ENCODE measurements at places on chromosomes 3 and 15. TPM values are rescaled to one million over a fixed set of nuclear protein-coding genes. Genes with fewer than 3 reads are reported as not detected.

DNA sequence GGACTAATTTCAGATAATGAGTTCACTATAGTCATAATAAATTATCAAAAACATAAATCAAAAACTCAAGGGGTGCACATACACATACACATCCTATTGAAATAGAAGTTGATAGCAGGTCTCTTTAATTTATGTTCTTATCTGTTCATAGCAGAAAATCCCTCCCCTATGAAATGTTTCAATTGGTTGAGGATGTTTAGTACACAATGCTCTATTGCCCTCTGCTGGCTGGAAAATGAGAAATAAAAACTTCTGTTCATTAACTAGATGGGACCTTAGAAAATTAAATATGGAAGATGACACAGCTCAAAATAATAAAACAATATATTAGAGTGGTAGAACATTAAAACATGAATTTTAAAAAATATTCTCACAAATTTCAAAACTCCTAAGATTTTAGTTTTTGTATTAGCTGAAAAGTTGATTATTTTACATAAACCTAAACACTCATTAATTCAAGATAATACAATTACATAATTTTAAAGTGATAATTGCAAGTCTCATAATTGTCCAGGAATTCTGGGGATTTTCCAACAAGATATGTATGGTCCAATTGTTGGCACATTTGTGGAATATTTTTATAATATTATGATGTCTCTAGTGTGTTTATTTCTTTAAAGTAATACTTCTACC lies 735.0 kb downstream of the ROBO1 start:
- ATAC-seq, result no peak

- no peak for ATAC-seq
Measured at GRCh38 chr3:20378315-20378714, 192.3 kb upstream of the SGO1 start.

DNA sequence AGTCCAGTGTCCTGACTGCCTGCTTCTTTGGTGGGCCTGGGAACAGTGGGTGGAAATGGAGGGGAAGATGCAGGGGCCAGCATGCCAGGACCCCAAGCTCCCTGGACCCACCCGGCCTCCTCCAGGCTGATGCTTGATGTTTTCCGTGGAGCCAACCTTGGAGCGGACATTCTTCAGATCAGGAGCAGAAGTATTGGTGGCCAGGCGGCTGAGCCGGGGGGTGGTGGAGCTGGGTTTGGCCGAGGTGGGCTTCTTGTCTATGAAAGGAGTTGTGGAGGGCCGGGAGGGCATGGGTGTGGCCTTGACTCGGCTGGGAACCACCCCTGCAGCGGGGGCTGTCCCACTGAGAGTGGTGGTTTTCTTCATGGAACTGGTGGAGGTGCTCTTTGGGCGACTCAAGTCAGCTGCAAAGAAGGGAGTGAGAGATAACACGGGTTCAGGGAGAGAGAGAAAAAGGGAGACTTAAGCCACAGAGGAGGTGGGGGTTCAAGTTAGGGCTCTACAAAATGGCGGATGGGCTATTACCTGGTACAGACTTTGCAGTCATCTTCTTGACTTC lies 67.8 kb downstream of the DHX30 start:
- ATAC-seq, result no peak

DNA sequence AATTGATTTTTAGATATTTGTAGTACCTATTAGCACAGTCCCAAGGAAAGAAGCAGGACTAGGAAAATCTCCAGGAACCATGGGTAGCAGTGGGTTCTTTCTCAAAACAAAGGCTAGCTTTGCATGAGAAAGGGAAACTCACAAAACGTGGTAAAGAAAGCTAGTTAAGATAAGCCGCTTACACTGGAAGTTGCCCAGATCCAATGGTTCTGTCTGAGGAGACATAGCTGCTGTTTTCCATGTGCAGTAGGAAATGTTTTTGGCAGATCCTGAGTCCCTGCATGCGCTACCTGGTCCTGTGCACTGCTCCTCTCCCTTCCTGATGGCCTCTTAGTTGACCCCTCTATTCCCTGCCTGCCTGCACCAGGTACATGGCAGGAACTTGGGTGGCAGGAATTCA lies 60.4 kb downstream of the TFG start:
- ATAC-seq, result no peak

DNA sequence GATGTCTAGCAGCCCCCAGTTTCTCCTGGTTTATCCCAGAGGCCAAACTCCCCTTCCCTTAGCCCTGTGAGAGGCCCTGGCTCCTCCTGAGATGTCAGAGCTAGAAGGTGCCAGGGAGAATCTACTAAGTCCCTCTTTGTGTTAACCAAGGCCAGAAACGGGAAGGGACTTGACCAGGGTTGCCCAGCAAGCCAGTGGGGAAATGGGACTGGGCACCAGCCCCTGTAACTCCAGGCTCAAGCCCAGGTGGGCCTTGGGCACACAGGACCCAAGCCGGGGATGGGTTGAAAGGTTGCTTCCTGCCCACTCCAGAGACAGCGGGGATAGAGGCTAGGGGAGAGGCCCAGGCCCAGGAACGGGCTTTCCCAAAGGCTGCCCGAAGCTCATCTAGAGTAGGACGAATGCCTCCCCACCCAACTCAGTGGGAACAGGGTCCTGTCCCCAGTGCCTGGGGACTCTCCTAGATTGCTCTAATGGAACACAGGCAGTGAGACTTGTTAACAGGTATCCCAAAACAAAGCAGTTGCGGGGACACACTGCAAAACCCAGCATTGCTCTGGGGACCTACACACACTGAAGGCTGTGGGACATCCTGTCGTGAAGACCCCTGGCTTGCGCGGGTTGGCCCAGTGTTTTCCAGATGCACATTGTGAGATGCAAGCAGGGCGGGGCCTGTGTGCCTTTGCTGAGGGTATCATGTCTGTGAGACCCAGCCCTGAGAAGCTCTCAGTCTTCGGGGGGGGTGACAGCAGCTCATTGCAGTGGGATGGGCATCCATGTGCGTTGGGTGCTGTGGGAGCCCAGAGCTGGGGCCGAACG lies 12.9 kb upstream of the TXNRD3 start:
- ATAC-seq, result no peak

DNA sequence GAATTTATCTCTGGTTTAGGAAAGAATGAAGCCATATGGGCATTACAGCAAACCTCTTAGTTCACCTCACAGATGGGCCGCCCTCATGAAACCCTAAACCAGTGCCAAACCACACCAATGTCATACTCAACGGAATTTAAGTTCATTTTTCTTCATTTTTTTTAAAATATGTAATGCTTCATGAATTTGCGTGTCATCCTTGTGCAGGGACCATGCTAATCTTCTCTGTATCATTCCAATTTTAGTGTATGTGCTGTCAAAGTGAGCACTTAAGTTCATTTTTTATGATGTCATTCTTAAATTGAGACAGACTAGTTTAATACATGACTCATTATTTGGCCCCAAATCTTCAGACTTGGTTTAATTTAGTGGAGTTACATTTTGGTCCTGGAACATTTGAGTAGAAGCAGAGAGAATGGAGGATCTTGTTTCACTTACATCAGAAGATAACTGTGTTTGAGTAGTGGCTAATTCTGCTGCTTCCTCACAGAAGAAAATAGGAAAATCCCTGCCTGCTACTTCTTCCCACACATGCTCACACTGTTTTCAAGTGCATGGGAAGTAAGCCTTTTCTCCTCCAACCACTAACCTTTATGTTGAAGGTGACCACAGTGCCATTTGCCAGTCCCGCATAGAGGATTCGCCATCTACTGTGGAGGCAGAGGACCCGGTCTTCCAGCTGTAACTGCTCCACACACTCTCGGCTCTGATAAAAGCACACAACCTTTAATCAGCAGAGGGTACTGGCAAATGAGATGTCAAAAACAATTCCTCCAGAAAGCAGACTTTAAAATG lies 63.3 kb downstream of the ZNF106 start:
- no peak for ATAC-seq

DNA sequence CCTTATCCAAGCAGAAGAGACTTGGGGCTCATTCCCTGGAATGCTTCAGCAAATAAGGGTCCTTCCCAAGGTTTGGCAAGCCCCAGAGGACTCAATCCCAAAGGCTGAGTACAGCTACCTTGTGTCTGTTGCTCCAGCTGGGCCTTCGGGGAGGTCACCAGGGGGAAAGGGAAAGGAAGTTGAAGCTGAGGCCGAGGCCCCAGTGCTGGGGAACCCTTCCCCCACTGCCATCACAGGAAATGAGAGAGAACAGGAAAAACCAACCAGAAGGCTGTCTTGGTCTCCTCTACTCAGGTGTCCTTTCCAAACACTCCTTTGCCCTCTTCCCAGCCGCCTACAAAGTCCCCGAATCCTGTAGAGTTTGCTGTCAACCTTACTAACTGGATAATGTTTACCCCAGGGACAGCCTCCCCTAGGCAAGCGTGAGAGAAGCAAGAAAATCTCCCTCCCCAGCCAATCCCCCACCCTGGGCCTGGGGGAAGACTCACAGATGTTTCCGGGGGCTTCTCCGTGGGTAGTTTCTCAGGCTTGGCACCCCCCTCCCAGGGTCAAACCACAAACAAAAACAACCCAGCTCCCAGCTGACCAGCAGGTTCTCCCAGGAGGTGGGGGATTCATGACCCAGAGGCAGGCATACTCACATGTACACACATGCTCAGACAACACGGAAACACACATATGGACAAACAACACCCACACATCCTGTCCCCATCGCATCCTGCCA lies 5.5 kb downstream of the CSRNP1 start:
- ATAC-seq, result no peak

DNA sequence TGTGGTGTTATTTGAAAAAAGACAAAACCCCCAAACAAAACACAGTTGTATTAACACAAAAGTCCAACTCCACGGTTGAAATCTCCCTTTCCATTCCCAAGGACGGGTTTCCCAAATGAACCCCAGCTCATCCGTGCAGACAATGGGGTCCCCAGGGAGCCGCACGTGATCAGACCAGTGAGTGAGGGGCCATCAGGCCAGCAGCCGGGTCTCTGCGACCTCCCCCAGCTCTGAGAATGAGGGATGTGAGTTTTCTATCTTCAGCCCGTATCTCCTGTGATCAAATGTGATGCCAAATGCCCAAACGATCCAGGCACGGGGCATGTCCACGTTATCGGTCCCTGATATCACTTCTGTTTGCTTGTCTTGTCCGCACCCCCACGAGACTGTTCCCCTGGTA lies 138.0 kb downstream of the OPA1 start:
- ATAC-seq, result no peak

- no peak for ATAC-seq
Measured at GRCh38 chr15:69098771-69099170, 61.7 kb upstream of the GLCE start.

GRCh38 chr15:87228460-87228859 lies 1028.1 kb downstream of the NTRK3 start:
- no peak for ATAC-seq

- ATAC-seq, result no peak
Measured at GRCh38 chr3:135310317-135310716, 515.3 kb downstream of the EPHB1 start.

DNA sequence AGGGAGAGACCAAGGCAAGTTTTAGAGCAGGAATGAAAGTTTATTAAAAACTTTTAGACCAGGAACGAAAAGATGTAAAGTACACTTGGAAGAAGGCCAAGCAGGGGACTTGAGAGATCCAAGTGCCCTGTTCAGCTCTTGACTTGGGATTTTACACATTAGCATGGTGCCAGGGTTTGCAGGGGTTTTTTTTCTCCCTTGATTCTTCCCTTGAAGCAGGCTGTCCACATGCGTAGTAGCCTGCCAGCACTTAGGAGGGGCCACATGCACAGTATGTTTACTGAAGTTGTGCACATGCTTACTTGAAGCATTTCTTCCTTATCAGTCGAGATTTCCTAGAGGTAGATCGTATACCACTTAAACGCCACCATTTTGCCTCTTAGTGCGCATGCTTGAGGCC lies 277.5 kb upstream of the AGTR1 start:
- ATAC-seq, result no peak

GRCh38 chr3:196177567-196177966 lies 33.6 kb downstream of the ZDHHC19 start:
- no peak for ATAC-seq

DNA sequence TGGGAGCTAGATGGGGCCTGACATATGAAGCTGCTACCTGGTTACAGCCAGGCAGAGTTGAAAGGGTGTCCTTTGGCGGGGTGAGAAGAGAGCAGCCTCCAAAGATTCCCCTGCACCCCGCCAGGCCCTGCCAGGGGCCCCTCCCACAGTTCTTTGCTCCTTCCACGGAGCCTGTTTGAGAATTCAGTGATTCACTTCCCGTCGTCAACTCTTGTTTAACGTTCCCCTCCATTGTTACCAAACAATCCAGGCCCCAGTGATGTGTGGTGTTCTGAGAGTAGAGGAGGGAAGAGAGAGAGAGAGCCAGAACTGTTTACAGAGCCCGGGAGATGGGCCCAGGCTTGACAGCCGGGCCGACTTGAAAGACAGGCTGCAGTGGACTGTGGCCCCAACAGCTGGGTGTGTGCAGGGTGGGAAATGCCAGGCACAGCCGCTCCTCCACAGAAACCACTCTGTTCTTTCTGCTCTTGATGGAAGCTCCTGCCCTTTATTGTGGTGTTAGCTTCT lies 81.5 kb downstream of the SMAD3 start:
- ATAC-seq, result peak; percentile 93

DNA sequence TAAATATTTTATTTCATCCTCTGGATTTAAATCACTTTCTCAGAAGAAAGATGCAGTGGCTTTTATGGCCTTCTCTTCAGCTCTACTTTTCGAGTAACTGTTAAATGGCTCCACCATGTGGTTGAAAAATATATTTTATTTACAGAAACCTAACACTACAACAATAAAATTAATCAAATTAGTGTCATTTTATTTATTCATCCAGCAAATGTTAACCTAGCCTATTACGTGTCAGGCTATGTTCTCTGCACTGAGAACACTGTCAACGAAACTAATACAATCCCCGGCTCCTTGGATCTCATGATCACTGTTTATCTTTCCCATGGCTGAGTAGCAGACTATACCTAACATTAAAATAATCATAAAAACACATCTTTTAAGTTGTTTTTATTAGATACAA lies 148.0 kb upstream of the OSTN start:
- peak; percentile 35 for ATAC-seq

- no peak for ATAC-seq
Measured at GRCh38 chr3:67489816-67490215, 164.6 kb downstream of the SUCLG2 start.

- no peak for ATAC-seq
Measured at GRCh38 chr3:123706871-123707270, 122.0 kb upstream of the HACD2 start.

DNA sequence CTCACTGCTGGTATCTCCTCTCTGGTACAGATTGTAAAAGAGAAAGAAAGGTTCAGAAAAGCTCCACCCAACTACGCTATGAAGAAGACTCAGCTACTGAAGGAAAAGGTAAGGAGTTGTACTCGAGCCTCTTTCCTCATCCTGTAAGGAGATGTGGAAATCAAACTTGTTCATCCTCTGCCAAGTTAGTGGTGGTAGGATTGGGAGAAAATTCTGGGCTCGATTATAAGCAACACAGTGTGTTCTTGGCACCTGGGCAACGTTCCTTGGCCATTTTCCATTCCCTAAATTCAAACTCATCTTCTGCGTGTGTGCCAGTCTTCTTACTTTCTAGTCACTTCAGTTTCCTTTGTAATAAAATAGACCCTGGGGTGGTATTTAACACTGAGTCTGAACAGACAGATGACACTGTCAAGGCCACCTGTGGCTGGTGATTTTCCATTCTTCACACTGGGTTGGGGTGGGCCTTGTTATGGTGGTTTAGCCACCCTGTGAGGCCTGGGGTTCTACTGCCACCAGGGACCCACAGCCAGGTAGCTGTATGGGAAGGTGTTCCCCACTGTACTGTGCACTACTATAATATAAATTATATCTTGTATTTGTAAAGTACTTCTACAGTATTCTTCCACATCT lies 17.1 kb upstream of the ITPKA start:
- no peak for ATAC-seq

Gene HCLS1
- 5.1 TPM for total RNA-seq

Gene CADM2
- not detected for total RNA-seq

Gene CACNA2D2
- 0.08 TPM for total RNA-seq

Gene SPINT1
- total RNA-seq, result 127 TPM

Gene GABRR3
- not detected for total RNA-seq

Gene EPHA6
- total RNA-seq, result 1.1 TPM

Gene GOLGA6A
- 0.08 TPM for total RNA-seq
